Fibroblast of lung (primary cell): ENCODE measurements at places on chromosomes 6 and 20. TPM values are rescaled to one million over a fixed set of nuclear protein-coding genes. Genes with fewer than 3 reads are reported as not detected.

RNGTT gene
- total RNA-seq: 12.6 and 12.7 TPM in 2 replicates

LGSN gene
- under 0.01 TPM in 1 of 2 replicates, not detected in the other for total RNA-seq

HLA-DQA2 gene
- total RNA-seq: not detected in 2 replicates

MPC1 gene
- 16.4 and 19.3 TPM in 2 replicates for total RNA-seq

SGK2 gene
- 0.26 and 0.66 TPM in 2 replicates for total RNA-seq

OR2H2 gene
- total RNA-seq: not detected in 2 replicates

C20orf204 gene
- 0.26 and 0.66 TPM in 2 replicates for total RNA-seq
